ENCODE measurements at places on chromosomes 7 and 10. TPM values are rescaled to one million over a fixed set of nuclear protein-coding genes. Genes with fewer than 3 reads are reported as not detected.

DNA sequence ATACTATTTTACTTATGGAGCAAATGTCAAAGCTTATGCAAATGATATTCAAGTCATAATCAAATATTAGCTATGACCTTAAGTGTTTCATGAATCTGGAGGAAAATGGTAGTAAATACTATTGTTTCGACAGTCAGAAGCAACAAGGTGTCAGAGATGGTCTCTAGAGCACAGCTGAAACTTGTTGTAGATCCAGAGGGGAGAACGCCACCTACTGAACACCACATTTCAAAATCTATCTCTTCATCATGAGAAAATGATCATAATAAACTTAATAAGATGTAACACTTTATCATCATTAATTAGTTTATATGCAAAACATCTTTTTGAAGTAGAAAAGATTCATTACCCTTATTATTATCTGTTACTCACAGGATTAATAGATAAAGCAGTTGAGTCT lies 418.7 kb downstream of the GATA3 start:
- no peak overlapping the region for H3K27ac ChIP-seq
- H3K27me3 ChIP-seq = no peaks in the 10 kb centered on the region

DNA sequence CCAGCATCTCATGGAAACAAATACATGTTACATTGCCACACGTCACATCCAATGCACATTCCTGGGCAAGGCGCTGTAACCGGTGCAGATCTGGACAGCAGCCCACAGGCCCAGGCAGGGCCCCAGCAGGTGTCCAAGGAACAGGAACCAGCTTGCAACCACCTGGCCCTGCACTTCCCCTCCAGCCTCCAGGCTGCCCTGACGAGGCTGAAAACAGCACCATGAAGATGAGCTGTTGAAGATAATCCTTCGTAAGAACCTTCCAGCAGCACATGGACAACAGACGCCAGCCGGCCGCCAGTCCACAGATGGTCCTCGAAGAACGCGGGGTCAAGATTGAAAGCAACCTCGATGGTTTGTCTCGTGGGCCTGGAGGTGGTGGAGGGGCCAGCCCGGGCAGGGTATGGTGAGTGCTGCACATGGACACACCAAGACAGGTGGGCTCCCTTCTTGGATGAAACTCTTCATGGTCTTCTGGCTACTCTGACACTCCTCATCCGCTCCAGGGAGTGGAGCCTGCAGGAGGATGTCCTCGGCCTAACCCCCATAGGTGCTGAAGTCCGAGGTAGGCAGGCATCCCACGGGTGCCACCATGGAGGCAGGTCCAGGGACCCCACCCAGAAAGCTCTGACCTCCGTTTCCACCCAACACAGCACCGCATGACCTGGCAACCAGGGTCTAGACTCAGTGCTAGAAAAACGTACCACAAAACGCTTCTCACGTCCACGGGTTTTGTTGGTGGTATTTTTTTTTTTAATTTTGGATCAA lies 22.9 kb downstream of the PDGFA start:
- H3K4me3 ChIP-seq = no peak overlapping the region
- peaks cover 7% of the 10 kb centered on the region for H3K36me3 ChIP-seq
- no peaks in the 10 kb centered on the region for H3K4me1 ChIP-seq

- H3K27ac ChIP-seq = no peak overlapping the region
- no peaks in the 10 kb centered on the region for H3K4me1 ChIP-seq
- no peak overlapping the region for H3K4me3 ChIP-seq
- H3K36me3 ChIP-seq = no peaks in the 10 kb centered on the region
- peak; percentile 80 for DNase-seq
- no peaks in the 10 kb centered on the region for H3K27me3 ChIP-seq
Observed at GRCh38 chr10:91551856-91552255, 81.0 kb downstream of the PPP1R3C start.

Gene TEX36
- total RNA-seq = not detected

Gene SPDYE6
- total RNA-seq = not detected

Data from IMR-90 (cell line).